ENCODE measurements at places on chromosomes 5 and 9.
A peak's percentile ranks its signal among the peaks of the same experiment; 100 is the strongest.

DNA sequence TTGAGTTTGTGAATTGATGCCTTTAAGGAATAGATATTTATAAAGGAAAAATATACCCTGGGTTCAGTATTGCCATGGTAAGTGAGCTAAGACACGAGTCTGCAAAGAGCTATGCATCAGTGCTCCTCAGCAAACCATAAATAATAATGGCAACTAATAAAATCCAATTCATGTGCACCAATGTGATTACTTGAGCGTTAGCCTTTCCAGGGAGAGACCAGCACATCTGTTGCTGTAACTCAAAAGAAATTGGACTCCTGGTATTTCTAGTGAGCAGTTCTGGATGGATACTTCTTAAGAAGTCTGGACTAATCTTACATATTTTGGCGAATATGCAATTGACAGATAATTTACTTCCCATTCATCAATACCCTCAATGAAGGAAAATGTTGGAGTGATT is 373.3 kb downstream of the ARHGEF28 start:
- no peak for DNase-seq

DNA sequence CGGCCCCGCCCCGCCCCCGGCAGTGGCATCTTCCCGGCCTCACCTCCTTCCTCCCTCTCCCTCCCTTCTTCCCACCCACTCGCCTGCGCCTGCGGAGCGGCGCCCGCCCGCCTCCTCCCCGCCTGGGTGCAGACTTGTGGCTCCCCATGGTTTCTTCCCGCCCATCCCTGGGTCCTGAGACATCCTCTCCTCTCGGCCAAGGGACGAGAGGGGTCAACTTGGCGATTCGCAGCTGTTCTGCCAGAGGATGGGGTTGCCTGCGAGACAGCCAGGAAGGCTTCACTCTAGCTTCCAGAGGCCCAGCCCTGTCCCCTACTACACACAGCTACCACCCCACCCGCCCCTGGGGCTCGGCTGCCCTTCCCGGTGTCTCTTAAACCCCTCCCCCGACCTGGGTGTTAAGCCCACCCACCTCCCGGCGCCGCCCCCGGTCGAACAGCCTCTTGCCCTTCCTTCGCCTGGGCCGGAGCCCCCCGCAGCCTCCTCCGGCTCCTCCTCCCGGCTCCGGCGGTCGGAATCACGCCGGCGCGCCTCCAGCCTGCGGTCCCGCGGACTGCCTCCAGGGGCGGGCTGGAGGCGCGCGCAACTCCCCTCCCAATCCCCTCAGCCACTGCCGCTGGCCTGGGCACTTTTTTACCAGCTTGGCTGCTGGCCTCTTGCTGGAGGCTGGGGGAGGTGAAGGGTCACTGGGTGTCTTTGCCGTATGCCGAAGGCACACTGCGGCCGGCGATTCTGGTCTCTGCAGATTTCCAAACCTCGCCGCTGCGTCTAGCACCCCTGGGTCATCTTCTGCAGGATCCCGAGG is 1.9 kb downstream of the JADE2 start:
- peak; percentile 55 for DNase-seq

- DNase-seq, result no peak
Observed at GRCh38 chr9:98039607-98040017, 16.9 kb upstream of the NANS start.

DNA sequence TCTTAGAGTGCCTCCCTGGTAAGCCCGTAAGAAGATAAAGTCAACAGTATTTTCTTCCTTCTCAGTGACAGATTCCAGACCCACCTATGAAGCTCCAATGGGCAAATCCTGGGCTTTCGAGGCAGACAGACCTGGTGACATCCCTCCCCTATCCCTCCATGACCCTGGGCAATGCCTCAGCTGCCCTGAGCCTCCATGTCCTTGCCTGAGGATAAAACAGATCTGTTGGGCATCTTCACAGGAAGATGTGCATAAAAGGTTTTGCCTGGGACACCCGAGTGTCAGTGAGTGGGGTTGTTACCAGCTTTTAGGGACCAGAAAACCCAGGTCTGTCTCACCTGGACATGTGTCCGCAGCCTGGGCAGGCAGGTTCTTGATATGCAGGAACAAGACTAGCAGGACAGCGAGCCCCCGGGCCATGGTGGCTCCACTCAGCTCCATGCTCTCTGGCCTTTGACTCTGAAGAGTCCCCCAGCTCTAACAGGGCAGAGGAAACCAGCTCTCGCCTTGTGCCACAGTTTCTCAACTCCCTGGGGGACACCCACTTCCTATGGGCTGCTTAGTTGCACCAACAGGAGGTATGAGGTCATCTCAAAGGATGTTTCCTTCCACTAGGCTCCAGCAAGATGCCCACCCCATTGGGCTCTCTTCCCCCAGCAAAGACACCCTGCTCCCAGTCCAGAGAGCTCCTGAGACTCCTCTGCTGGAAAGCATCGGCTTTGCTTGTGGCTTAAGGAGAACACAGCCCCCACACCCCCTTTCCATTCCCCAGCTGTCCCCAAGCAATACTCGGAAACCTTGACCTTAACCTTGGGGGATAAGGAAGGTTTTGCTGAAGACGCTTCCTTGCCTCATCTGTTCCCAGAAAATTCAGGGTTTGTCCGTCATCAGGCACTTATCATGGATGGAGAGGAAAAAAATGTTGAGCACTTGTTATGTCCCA is at the start of gene FCN1:
Gene FCN1, minus strand, starts transcription at position 482 of the 943 bp plus-strand sequence. Its CDS starts 41 bp downstream, at position 441.
- DNase-seq, result no peak

DNA sequence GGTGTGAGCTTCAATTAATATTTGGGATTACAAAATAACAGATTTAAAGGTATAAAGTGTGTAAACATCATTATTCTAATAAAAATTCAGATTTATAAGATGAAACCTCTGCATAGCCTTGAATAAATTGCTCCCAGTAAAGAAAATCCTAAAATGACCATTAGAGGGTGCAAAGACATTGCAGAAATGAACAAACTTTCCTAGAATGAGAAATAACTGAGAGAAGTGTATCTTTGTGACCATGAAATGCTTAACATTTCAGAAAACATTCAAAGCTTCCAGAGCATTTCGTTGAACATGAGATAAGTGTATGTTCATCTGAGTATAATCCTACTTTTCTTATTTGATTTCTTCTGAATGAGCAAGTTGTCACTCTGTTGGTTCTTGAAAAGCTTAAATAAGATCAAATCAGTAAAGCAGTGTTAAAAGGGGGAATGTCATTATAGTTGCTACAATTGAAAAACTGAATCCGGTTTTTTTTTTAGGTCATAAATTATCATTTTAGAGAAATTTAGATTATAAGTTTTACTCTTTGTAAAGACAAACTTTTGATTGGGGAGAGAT is 24.7 kb upstream of the NUDT12 start:
- DNase-seq, result no peak

DNA sequence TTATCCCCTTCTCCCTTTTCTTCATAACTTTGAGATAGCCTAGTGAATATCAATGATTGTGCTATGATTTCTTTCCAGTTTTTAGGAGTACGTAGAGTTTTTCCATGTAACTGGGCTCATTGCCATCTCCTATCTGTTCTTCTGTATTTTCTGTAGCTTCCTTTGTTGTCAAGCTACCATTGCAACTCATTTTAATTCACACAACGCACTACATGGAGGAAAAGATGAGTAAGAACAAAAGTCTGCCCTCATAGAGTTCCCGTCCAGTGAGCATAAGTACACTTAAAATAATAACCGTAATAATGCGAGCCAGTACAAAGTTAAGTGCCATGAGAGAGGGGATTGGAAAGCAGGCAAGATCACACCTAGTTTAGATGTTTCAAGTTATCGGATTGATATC is 177.7 kb downstream of the PAM start:
- DNase-seq, result no peak

DNA sequence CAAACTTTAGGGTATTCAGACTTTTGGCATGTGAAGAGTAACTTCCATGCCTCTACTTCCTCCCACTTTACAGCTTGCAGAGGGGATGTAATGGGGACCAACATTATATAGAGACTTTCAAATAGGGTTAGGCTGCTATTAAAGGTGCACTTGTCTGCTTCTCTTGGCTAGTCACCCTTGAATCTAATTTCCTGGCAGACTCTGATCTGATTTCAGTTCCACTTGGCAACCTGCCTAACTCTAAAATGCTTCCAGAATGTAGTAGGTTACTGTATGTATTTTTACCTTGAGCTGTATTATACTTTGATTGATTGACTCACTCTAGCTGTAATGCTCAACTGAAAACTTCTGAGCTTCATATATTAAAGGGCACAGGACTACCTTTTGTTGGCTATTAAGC is 693.4 kb downstream of the KCTD16 start:
- DNase-seq, result no peak

GRCh38 chr5:107805824-107806223 is 135.1 kb upstream of the EFNA5 start:
- DNase-seq, result no peak

GRCh38 chr9:2359891-2360471 is 261.6 kb upstream of the VLDLR start:
- DNase-seq, result no peak

All from effector CD4-positive, alpha-beta T cell (primary cell).